NCI-H1417 treated with DMSO at 0.1 percent for 48 hours (cell line): ENCODE measurements at places on chromosomes 11 and 22.

GRCh38 chr22:30021881-30022619 lies 58.2 kb upstream of the HORMAD2 start:
- no peak for DNase-seq

DNA sequence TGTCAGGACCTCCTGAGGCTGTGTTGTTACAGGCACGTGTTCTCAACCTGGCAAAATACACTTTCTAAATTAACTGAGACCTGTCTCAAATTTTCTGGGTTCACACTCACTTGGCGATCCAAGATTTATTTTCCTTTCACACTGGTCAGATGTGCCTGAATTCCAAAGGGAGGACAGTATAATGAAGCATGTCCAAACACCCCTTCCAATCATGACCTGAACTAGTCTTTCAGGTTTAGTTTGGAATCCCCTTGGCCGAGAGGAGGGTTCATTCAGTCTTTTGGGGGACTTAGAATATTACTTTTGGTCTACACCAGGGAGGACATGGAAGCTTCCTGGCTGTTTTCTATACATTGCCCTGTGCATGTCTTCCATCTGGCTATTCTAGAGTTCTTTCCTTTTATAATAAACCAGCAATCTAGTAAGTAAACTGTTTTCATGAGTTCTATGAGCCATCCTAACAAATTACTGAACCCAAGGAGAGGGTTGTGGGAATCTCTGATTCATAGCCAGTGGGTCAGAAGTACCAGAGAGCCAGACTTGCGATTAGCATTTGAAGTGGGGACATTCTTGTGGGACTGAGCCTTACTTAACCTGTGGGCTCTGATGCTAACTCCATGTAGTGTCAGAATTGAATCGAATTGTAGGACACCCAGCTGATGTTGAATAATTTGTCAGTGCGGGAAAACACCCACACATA lies 14.8 kb upstream of the TMEM216 start:
- DNase-seq: no peak

DNA sequence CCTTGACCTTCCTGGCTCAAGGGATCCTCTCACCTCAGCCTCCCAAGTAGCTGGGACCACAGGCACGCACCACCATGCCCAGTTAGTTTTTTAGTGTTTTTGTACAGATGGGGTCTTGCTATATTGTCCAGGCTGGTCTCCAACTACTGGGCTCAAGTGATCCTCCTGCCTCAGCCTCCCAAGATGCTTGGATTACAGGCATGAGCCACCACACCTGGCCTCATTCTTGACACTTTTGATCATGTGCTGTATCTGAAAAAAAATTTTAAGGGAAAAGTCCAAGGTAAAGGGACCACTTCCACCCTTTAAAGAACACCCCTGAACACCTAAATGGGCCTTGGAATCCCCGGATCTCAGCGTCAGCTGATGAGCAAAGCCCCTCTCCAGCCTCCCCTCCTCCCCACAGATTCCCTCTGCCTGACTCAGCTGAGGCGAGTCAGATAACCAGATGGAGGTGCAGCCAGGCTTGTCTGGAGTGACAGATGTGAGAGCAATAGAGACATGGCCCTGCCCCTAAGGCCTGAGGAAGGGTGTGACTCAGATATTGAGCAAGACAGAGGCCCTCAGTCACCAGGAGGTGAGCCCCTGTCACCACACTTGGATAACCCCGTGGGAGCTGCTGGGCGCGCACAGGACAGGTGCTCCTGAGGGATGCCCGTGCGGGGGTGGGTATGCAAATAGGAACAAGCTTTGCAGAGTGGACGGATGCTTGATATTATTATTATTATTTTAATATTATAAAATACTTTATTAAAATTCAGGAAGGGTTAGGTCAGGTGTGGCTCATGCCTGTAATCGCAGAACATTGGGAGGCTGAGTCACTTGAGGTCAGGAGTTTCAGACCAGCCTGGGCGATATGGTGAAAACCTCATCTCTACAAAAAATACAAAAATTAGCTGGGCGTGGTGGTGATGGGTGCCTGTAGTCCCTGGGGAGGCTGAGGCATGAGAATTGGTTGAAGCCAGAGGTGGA lies 5.0 kb upstream of the CCDC88B start:
- DNase-seq: peak; percentile 18

GRCh38 chr11:17382046-17382728 lies 6.3 kb downstream of the KCNJ11 start:
- no peak for DNase-seq

DNA sequence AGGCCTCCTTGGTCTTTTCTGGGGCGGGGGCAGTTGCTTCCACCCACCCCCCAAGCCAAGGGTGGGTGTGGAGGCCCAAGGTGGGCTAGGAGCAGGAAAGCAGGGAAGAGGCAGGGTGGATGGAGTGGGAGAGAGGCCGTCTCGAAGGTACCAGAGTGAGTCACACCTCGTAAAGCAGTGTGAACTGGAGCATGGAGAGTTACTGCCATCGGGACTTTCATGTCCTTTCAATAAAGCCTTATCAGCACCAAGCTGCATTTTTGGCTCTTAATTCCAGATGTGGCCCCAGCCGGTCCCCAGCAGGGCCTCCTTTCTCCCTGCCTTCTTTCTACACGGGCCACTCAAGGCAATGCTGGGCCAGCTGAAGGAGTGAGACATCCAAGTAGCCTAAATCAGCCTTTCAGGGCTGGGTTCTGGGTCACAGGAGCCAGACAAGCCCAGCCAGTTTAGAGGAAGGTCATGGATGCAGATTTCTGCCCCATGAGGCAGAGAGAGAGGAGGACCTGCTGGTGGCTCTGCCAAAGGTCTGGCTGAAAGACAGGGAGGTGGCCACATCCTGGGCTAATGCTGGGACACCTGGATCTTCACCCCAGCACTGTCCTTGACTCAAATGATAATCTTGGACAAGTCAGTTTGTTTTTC lies 59.0 kb upstream of the CD82 start:
- no peak for DNase-seq

- DNase-seq: no peak
These were observed 80.8 kb downstream of the SIK3 start for GRCh38 chr11:117017456-117017855.
